Esophagus mucosa (tissue), 1 donor: ENCODE measurements at places on chromosomes 5 and 9. TPM values are rescaled to one million over a fixed set of nuclear protein-coding genes. Genes with fewer than 3 reads are reported as not detected.

The ENTPD2 gene
- 2.9 TPM for total RNA-seq

The FASTKD3 gene
- total RNA-seq = 5.5 TPM

The ABLIM3 gene
- total RNA-seq = 22.4 TPM

The CAAP1 gene
- 12.1 TPM for total RNA-seq

The CSF1R gene
- total RNA-seq = 2.7 TPM

The IFNA2 gene
- not detected for total RNA-seq

The OTULINL gene
- total RNA-seq = 0.88 TPM

The RNF180 gene
- total RNA-seq = 2.8 TPM

The GRIA1 gene
- total RNA-seq = not detected

The DIRAS2 gene
- total RNA-seq = not detected
